ENCODE measurements at places on chromosomes 12 and 14.

GRCh38 chr12:113171543-113171942 lies 13.7 kb downstream of the DDX54 start:
- DNase-seq: no peak

DNA sequence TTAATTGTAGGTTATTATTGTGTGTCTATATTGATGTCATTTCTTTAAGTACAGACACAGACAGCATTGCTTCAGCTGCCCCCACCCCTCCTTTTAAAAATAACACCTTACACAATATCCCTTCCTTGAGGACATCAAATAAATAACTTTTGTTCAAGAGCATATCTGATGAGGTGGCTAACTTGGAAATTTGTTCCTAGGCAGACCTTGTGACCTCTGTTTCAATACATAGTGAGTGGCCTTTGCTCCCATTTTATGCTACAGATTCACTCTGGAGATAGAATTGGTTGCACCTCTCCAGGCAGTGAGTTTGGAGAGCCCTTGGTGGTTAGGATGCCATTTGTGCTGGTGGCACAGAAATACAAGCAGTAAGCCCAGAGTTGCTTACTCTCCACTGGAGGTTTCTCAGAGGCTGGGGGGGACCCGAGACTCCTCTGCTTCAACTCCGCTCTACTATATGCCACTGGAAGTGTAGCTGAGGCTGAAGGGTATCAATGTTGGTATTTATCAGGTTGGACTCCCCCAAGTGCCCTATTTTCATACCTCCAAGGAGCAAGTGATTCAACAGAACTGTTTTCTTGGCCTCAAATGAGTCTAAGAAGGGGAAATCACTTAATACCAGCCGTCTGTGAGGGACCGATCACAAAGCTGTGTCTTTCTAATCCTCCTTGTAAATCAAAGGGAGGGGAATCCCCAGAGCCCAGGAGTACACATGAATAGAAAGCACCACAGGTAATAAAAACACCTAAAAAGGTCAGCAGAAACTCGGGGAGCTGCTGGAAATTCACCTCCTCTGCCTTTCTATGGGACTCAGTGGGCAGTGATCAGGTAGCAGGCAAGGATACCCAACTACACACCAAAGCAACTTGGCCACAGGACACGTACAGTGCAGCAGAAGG lies 463.1 kb downstream of the RAD51B start:
- DNase-seq: no peak

DNA sequence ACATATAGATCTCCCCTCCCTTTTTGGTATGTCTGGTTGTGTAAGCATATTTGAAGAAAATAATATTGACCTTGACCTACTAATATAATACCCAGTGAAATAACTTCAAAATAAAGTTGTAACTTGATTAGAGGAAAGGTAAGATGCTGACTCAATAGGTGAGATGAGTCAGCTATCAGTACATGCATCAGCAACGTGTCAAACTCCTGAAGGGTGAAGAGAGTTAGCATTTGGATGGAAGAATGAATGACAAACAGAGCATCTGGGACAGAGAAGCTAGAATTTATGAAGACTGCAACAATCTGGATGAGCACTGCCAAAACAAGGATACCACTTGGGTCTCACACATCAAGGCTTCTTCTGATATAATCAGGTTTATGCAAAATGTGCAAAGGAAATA lies 74.9 kb downstream of the PPP2R5E start:
- no peak for DNase-seq

DNA sequence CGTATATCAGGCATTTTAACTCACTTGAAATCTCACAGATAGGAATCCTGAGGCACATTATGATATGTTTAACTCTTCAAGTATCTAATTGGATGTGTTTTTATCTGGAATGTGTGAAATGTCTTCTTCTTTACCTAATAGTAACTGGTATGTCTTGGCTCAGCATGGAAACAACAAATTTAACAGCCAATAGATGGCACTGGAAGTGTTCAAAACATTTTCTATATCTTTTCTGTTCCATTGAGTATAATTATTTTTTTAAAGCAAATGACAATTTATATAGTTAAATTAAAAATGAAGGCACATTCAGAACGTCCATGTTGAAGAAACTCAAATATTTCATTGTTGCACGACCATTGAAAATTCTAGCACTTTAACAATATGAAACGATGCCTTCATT lies 164.6 kb upstream of the SLC16A7 start:
- no peak for DNase-seq

DNA sequence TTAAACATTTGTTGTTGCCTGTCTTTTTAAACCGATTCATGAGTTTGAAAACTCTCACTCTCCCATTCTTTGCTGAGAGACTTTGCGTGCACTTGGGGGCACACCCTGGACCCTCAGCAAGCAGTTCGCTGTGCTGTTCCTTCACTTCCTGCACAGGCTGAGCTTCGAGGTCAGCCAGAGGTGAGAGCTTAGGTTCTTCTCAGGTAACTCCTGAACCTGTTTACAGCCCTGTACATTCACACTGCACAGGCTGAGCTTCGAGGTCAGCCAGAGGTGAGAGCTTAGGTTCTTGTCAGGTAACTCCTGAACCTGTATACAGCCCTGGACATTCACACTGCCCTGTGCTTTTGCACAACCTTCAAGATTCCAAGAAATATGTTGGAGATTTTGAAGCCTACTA lies 9.8 kb upstream of the CLECL1 start:
- DNase-seq: peak; percentile 72

- DNase-seq: peak; percentile 82
Measured at GRCh38 chr14:20697273-20698017, 8.9 kb downstream of the ANG start.

DNA sequence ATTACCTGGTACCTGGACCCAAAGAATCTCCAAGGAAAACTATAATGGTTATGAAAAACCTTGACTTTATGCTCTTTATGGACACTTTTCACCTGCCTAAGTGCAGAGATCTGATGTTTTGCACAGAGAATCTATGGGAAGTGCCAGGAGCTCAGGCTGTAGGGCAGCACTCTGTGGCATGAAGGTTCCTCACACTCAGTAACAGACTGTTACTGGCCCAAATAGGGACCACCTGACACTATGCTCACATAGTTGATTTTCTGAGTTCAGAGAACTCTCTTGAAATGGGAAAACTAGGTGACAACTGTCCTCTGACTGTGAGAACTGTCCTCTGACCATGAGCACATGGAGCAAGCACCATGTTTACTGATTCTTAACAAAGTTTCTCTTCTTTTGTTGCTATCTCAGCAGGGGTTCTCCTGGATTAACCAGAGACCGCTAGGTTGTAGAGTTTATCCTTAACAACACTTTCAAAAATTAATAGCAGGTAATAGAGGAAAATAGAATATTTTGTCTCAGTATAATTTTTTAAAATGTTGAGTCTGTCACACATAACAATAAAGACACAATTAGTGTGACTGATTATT lies 101.6 kb downstream of the STXBP6 start:
- no peak for DNase-seq

GRCh38 chr12:67045650-67046049 lies 223.5 kb upstream of the CAND1 start:
- DNase-seq: no peak

All from spleen (tissue), 13 donors.